ENCODE measurements at places on chromosomes 4 and X.

DNA sequence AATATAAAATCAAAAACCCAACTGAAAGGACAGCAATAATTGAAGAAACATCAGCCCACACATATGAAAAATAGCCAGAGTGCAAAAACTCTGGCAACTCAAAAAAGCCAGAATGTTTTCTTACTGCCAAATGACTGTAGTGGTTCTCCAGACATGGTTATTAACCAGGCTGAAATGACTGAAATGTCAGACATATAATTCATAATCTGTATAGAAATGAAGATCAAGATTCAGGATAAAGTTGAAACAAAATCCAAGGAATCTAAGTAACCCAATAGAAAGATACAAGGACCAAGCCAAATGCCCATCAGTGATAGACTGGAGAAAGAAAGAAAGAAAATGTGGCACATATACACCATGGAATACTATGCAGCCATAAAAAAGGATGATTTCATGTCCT, 553.3 kb upstream of the KLHL4 start:
- DNase-seq = no peak

DNA sequence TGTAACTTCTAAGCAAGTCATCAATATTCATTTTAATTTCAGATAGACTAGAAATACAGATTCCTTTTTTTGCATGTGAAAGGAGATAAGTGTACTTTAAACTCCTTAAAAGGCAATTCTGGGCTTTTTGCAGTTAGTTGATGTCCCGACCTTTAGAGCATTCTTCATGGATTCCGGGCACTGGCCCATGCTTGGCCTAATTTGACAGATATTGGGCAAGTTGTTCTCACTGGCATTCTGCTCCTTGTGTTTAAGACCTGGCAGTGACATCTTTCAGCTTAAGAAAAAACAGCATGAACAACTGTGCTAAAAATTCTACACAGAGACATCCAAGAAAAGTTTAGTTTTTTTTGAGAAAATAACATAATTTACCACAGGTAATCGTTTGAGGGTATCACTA, 1037.2 kb downstream of the PCDH18 start:
- DNase-seq = no peak

DNA sequence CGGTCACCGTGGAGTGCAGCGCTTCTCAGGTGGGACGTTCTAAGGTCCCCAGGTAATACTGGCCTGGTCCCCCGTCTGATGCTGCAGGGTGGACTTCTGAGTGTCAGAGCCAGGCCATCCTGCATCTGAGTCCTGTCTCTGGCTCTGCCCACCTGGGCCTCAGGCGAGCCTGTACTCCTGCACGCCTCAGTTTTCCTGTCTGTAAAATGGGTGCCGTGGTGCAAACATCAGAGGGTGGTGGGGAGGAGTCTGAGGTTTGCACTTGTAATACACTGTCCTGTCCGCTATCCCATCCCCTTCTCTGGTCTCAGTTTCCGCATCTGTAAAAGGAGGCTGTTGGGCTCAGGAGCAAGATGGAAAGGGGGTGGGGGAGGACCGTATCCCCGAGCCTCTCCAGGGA, 41.3 kb downstream of the SORCS2 start:
- DNase-seq = no peak

- DNase-seq = no peak
Measured at GRCh38 chr4:17236686-17237085, 275.2 kb downstream of the QDPR start.

- no peak for DNase-seq
Measured at GRCh38 chr4:83875437-83875836, 339.5 kb downstream of the GPAT3 start.

DNA sequence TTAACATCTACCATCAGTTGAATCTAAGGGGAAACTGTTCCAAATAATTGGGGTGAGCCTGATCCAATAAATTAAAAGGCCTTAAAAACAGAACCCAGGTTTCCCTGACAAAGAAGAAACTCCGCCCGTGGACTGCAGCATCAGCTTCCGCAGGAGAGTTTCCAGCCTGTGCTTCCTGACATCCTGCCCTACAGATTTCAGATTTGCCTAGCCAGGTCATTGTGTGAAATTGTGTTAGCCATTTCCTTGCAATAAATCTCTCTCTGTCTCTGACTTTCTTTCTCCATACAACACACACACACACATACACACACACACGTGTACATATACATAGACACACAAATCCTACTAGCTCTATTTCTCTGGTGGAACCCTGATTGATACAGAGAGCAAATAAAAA, 48.3 kb upstream of the LCORL start:
- no peak for DNase-seq

GRCh38 chr4:163251204-163251603, 81.2 kb downstream of the NPY1R start:
- no peak for DNase-seq

- DNase-seq = no peak
Measured at GRCh38 chrX:147763131-147763530, 148.6 kb upstream of the FMR1 start.

- DNase-seq = no peak
Measured at GRCh38 chr4:147828331-147828905, 96.5 kb downstream of the ARHGAP10 start.
